ENCODE measurements at places on chromosomes 16 and 17.

DNA sequence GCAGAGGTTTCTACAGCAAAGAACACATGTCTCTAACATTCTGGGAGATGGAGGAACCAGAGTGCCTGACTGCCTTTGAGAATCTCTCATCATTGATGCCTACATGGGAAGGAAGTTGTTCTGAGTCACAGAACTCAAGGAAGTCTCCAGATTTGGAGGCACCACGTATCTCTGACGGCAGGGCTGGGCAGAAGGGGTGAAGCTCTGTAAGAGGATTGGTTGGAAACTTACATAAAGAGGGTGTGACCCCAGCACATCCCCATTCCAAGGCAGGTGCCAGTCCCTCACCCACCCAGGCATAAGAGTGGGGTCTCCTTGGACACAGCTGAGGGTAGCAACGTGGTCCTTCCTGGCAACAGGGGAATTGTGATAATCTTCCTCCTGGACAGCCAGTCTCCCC is 17.4 kb downstream of the TNFRSF13B start:
- no peak for DNase-seq

GRCh38 chr16:23288209-23288608 is 13.9 kb upstream of the SCNN1B start:
- DNase-seq = no peak

GRCh38 chr17:16484445-16485175 is 7.4 kb downstream of the LRRC75A start:
- no peak for DNase-seq

DNA sequence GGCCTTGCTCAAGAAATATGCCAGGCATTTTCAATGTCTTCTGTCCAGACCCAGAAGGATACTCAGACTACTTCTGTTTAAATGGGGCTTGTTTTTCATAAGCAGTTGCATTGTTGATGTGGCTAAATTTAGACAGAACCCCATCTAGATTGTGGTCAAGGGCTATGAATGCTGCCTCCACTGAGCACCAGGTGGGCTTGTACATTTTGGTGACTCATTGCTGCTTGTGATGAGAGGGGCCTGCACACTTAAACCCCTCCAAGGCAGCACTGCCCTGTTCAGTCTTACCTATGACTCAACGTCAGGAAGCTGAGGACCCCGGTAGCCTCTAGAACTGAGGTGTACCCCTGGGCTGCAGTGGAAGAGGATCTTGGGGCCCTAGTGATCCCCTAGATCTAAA is 144.0 kb downstream of the PRKCA start:
- DNase-seq = peak; percentile 75

DNA sequence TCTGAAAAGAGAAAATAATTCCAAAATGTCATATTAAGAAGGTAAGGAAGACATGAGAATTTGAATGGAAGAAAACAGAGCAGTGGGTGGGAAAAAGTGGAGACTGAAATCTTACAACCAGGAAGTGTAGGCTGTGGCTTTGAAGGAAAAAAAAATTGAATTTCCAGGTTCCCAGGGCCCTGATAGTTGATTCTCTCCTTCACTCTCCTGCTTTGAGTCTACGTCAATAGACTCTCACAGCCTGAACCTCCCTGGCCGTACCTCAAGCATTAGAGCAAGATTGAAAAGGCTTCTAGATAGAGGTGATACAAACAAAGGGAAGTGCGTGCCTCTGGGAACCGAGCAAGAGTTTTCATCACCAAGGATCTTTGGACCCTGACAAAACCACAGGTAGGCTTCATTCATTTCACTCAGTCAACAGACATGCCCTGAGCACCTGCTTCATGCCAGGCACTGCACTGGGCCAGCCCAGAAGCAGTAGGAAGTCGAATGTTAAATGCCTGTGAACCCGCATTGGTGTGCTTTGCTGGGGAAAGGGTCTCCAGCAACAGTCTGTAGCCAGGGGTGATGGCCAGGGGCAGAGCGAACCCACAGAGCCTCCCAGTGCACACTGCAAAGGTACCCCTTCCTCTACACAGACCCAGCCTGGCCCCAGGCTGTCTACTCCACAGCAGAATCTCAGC is 163.9 kb downstream of the SLC39A11 start:
- DNase-seq = no peak

DNA sequence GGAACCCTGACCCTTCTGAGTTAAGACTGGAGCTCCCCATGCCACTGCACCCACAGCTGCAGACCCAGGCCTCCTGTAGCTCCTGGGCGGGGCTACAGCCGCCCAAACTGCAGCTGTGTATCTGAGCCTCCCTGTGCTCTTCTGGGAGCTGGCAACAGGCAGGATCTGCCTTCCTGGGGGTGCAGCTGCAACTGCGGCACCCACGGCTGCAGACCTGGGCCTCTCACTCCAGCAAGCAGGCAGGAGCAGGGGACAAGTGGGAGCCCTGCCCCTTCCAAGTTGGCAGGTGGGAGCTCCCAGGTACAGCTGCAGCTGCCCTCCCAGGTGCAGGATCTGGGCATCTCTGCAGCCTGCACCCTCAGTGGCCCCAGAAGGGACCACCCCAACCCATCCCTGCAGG is 41.5 kb downstream of the SPACA3 start:
- no peak for DNase-seq

GRCh38 chr17:42651392-42651791 is 7.7 kb upstream of the TUBG2 start:
- no peak for DNase-seq

Data from astrocyte of the cerebellum (primary cell).